ENCODE measurements at places on chromosomes 7 and 10.

DNA sequence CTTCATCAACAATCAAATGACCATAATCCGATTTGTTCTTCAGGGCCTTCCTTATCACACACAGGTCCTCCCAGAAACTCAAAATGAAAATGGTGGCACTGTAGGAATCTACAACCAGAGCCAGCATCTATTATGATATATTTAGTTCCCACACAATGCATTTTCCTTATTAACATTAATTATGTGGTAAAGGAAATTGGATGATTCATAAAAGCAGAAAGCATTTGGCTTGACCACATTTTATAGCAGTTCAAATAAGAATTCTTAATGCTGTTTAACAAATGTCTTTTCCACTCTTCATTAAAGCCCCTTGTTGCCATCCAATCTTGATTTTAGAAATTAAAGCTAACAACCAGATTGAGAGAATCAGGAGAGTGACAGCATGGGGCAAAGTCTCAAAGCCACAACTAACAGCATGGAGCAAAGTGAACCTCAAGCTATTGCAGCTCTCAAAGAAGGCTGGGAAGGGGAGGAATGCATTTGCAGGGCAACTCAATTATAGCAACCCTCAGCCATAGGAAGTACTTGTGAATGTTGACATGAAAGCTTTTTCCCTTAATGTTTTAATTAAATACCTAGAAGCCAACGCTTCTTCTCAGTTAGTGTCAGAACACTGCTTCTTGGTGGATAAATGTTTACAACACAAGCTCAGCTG lies 549.1 kb downstream of the NXPH1 start:
- no peak for DNase-seq

DNA sequence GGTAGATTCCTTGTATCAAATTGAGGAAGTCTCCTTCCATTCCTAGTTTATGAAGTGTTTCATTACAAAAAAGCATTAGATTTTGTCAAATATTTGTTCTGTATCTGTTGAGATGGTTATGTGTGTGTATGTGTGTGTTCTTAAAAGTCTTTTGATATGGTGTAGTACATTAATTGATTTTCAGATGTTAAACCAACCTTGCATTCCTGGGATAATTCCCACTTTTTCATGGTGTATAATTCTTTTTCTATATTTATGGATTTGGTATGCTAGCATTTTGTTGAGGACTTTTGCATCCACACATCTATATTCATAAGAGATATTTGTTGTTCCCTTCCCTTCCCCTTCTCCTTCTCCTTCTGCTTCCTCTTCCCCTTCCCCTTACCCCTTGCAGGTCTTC lies 8.9 kb upstream of the GIMAP8 start:
- DNase-seq = no peak

DNA sequence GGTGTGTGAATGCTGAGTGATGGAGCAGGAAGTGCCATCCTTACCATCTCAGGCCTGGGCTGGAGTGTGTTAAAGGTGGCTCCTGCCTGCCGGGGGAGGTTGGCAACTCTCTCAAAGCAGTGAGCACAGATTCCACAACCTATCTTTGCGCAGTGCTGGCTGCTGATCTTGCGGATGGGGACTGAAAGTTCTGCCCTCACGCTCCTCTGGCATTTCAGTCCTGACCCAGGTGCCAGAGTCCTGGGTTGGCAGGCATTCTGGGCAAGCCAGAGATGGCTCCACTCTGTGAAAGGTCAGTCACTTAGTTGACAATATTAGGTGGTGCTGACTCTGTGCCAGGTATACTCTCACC lies 315.5 kb downstream of the RPS24 start:
- peak; percentile 21 for DNase-seq

GRCh38 chr10:46225597-46225996 lies 61.2 kb upstream of the ANTXRL start:
- peak; percentile 71 for DNase-seq

- DNase-seq = no peak
Measured at GRCh38 chr7:151885202-151885580, 8.3 kb upstream of the PRKAG2 start.

- DNase-seq = no peak
Measured at GRCh38 chr7:94478648-94479214, 30.9 kb upstream of the CASD1 start.

GRCh38 chr7:1054861-1055450 lies 10.6 kb downstream of the GPR146 start:
- DNase-seq = no peak

DNA sequence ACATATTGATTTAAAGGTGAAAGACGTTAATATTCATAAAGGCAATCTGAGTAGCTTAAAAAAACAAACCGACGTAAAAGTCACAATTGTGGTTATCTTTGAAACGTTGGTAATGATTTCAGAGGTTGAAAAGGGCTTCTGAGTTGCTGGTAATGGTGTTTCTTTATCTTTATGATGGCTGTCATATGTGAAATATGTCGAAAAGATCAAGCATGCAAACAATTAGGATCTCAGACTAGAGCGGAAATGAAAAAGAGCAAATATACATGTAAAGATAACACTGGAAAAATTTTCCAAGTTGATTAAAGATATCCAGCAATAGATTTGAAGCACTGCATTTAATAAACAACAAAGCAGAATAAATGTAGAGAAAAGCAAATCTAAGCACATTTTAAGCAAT lies 998.3 kb upstream of the MBL2 start:
- DNase-seq = no peak

GRCh38 chr7:25031432-25031831 lies 51.5 kb upstream of the OSBPL3 start:
- DNase-seq = no peak

GRCh38 chr7:1716263-1717094 lies 46.4 kb downstream of the ELFN1 start:
- DNase-seq = no peak

GRCh38 chr10:103637927-103638557 lies 144.5 kb downstream of the NEURL1 start:
- peak; percentile 98 for DNase-seq

- no peak for DNase-seq
Measured at GRCh38 chr7:137981175-137981574, 20.7 kb downstream of the CREB3L2 start.

- DNase-seq = peak; percentile 26
Measured at GRCh38 chr7:1761097-1761496, 91.0 kb downstream of the ELFN1 start.

DNA sequence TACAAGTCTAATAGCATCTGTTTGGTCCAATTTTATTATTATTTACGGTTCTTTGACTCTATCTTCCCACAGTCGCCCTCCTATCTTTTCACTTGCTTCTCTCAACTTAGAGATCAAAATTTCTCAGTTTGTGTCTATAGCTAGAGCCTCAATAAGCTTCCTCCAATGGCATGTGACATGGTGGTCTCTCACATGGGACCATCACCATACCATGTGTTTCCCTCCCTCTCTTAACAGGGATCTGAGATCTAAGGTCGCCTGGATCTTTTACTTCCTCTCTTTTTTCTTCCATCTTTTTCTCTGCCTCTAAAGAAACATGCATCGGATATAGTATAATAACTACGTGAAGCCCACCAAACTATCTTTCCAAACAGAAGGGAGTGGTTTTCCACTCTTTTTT lies 1.8 kb downstream of the PKD2L1 start:
- no peak for DNase-seq

DNA sequence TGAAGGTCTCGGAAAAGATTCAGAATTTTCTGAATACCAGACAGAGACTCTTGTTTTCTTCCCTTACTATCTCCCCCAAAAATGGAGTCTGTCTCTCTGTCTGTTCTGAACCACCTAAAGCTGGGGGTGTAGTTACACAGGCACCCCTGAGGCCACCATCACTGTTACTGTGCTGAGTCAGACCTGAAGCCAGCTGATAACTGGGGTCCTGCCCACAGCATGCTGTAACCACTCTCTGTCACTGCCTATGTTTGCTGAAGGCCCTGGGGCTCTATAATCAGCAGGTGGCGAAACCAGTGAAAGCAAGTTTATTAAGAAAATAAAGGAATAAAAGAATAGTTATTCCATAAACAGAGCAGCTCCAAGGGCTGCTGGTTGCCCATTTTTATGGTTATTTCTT lies 575.2 kb upstream of the POT1 start:
- DNase-seq = no peak

DNA sequence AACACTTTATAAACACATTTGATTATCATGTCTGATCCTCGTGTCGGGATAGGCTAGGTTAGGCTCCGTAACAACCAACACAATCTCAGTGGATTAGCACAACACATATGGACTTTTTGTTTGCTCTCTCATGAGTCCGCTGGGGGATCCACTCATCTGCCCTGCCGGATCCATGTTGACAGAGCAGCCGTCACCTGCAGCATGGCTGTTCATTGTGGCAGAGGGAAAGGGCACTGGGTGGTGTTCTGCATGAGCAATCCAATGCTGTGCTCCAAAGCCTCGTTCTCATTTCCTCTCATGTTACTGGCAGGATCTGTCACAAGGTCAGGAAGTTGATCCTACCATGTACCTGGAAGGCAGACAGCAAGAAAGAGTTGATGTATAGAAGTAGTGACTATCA lies 62.5 kb upstream of the RAPGEF5 start:
- DNase-seq = no peak

DNA sequence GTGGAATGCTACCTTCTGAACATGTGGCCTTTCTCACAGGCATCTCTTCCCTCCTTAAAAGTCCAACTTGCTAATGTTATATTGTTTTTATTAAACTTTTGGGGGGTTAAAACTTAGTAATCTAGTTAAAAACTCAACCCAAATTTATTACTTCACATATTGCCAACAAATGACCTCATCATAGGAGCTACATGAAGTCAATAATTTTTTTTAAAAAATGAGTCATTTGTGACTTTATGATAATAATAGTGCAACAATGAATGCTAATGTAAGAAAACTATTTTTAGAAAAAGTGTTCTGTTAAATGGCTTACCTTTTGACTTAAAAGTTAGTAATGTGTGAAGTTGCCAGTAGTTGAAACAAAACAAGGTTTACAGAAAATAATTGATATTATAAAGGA lies 325.9 kb upstream of the FZD1 start:
- DNase-seq = no peak

GRCh38 chr10:97200616-97201015 lies 14.9 kb upstream of the SLIT1 start:
- no peak for DNase-seq

GRCh38 chr10:70140297-70140696 lies 6.2 kb downstream of the TYSND1 start:
- DNase-seq = no peak

- DNase-seq = peak; percentile 85
Measured at GRCh38 chr7:1065585-1066241, 21.4 kb downstream of the GPR146 start.

DNA sequence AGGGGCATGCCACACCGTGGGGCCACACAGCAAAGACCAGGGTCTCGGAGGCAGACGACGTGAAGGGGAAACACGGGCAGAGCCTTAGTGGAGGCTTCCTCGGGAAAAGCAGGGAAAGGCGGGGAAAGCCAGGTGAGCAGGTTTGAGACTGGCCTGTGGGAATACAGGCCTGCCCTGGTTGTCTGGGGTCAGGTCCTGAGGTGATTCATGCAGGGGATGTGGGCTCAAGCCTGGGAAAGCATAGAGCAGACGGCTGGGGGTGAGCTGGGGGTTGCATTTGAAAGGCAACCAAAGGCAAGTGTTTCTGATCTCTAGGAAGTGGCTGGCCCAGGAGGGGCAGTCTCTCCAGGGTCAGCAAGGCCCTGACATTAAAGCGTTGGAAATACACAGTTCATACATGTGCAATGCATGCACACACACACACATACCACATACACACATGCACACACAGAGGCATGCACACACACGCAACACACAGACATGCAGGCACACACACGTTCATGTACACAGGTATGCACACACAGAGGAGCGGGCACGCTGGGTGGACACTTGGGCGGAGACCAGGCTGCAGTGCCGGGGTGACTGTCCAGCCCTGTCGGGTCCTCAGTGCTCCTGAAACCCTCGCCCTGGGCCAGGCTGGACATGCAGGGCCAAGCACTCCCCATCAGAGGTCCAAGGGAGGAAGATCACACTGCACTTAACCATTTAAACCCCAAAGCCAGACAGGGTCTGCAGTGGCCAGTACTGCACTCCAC lies 51.8 kb downstream of the DPYSL4 start:
- DNase-seq = no peak

GRCh38 chr7:29084832-29085231 lies 61.5 kb downstream of the CPVL start:
- no peak for DNase-seq

DNA sequence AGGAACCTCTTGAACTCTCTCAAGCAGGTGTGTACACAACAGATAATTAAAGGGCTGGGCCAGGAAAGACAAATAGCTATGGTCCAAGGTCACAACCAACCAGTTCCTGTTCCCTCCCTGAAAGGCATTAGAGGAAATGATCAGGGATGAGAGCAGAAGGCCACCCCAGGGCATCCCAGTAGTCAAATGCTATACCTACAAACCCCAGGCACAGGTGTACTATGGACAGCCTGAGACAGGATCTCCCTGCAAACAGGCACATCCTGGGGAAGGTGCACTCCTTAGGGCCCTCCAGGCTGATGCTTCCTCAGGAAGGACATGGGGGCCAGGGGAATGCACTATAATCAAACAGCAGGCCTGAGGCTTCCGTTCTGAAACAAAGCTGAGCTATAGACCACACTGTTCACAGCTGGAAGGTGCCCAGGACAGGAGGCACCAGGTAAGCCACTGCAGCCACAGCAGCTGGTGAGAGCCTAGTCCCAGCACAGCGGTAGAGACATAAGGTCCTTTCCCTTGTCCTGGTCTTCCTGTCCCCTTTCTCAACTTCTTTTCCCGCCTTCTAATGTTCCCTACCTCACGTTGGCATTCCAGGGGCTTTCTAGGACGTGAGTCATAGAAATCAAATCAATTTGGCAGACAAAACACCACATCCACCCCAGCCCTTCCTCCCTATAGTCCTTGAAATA lies 13.3 kb downstream of the PARP12 start:
- DNase-seq = no peak

DNA sequence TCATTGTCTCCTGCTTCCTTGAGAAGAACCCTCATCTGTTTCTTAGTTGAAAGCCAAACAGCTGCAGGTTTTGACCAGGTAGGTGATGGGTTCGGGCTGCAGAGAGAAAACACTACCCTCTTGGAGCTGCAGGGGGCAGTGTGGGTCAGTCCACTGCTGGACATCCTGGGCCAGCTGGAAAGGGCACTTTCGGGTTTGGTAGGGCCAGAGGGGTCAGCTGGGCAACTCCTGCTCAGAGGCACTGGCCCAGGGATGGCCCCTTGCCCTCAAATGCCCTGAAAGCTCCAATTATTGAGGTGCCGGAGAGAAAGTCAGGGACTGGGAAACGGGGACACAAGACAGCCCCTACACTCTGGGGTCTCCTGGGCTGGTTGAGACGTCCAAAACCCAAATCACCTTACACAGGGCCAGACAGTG lies 90.7 kb downstream of the MKI67 start:
- DNase-seq = no peak

DNA sequence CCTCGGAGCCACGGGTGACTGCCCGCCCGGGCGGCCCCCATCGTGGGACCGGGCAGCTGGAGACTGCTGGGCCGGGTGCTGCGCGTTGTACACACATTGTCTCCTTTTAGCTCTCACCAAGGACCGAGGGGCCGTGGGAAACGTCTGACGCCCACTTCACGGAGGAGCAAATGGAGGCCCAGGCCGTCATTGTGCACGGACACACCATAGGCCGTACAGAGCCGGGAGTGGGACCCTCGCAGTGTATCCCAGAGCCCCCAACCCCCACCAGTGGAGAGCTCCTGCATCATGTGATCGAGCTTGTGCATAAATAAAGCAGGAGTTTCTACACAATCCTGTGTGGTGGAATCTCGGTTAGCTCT lies 722 bp downstream of the DENND10 start:
- DNase-seq = peak; percentile 73

- no peak for DNase-seq
Measured at GRCh38 chr10:93413252-93413689, 68.9 kb downstream of the MYOF start.

GRCh38 chr7:132458729-132459128 lies 117.5 kb downstream of the PLXNA4 start:
- no peak for DNase-seq

Measured in coronary artery (tissue), 2 donors.